ENCODE measurements at places on chromosomes 13 and 19.

DNA sequence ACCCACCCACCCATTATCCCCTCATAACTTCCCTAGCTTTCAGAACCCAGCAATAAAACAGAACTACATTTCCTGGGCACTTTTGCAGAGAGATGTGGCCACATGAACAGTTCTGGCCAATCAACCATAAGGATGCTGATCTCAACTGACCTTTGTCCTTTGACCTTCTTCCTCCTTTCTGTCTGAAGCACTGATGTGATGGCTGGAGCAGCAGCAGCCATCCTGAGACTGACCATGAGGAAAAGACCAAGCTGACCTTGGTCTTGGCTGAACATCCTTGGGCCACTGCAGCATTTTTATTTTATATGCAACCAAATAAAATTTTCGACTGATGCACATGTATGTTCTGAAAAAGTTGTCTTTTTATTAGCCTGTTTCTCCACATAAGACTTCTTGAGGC lies 33.1 kb upstream of the CACNA1A start:
- no peak for DNase-seq

DNA sequence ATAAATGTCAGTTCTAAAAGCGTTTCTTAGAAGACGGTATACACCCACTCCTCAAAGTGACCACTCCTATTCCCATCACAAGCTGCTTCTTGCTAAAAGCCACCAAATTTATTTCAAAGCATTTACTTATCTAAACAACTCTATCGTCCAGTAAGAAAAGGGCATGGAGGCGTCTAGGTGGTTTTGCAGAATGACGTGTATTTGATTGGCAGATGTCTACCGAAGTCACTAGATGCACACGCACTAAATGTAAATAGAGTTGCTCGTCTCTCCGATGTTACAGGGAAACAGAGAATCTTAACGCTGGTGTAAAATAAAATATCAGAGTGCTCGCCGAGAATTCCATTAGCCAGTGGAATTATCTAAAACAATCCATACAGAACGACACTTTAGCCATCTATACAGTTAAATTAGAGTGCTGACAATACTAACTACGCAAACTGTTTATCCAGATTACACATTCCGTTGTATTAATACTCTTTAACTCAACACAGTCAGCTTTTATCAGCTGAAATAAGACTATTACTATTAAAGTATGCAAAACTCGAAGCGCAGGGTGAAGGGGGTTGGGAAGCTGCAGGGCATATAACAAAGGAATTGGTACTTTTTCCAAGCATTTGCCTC lies 1.9 kb downstream of the KLF12 start:
- no peak for DNase-seq

GRCh38 chr13:113551081-113552000 lies 33.2 kb upstream of the TFDP1 start:
- DNase-seq: peak; percentile 47

DNA sequence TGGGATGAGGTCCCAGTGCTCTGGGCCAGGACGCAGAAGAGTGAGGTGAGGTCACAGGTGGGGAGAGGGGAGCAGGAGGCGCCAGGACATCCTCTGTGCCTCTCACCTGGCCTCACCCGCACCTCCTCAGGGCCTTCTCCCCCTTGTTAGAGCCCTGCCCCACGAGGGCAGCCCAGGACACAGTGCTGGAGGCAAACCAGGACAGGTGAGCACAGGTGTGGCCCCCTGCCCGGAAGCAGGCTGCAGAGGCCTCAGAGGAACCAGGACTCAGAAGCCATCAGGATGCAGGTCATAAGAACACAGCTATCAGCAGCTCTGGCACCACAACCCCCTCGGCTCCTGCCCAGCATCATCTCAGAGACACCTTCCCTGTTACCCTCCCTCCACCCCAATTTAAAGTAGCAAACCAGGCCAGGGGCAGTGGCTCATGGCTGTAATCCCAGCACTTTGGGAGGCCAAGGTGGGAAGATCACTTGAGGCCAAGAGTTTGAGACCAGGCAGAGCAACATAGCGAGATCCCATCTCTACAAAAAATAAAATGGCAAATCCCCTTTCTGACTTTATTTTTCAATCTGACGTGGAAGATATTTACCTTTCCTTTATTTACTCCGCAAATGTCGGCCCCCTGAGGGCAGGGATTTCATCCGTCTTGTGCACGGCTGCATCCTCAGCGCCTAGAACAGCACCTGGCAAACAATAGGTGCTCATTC lies at the start of gene CEACAM16:
TSS of gene CEACAM16 (plus strand) at position 660 of the 710 bp plus-strand sequence. CDS start 2,306 bp downstream, outside the sequence.
- no peak for DNase-seq

DNA sequence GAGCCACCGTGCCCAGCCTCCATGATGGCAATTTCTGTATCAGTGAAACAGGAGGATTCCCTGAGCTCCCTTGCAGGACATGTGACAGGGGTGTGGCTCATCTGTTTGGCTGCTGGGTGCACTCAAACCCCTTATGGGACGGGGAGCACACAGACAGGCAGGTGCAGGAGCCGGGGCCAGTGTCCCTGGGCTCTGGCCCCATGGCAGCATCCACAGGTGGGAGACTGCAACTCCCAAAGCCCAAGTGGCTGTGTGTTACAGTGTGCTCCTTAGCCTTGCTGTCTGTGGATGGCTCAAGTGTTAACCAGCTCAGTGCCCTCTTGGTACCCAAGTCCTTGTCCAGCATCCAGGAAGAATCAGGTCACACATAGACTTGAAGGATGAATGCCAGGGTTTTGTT lies 14.6 kb downstream of the MBD3L1 start:
- DNase-seq: no peak

DNA sequence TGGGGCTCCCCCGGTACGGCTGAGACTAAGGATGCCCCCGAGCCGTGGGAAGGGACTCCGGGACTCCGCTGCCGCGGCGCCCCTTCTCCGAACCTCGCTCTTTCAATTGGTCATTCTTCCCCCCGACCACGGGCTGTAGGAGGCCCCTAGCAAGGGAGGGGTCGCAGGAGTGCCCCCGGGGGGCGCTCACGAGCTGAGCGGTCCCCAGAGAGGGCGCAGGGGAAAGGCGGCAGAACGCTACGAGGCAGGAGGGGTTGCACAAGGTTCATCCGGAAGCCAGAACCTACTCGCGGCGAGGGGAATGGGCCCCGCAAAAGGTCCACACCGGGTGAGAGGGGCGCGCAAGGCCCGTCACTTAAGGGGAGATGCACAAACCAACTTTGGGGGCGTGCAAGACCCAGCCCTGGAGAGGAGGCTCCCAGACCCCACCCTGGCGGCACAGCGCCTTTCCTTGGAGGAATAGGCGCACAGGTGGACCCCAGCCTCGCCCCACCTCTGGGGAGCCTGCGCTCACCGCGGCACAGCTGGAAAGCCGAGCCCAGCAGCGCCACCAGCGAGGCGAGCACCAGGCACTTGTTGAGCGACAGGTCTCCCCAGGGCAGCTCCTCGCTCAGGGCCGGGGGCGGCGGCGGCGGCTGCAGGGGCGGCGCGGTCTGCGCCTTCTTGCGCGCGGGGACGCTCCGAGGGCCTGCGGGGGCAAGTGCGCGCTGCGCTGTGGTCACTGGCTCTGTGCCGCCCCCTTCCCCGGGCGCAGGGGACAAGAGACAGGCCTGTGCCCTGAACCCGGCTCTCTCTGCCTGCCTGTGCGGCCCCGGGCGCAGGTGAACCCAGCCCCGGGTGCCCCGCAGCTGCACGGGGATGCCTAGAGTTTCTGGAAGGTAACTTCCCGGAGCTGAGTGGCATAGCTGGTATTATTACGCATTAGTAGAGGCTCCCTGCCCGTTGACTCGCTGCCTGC lies 2.8 kb downstream of the JSRP1 start:
- DNase-seq: no peak

- no peak for DNase-seq
Observed at GRCh38 chr19:52739576-52739975, 4.7 kb upstream of the ZNF611 start.

GRCh38 chr19:3658004-3658869 lies 31.6 kb upstream of the CACTIN start:
- DNase-seq: no peak

- DNase-seq: no peak
Observed at GRCh38 chr13:44739120-44739519, 163.0 kb upstream of the TSC22D1 start.

- peak; percentile 77 for DNase-seq
Observed at GRCh38 chr19:12668932-12669269, 2.3 kb downstream of the WDR83 start.

GRCh38 chr13:39835253-39835652 lies 179.8 kb downstream of the COG6 start:
- no peak for DNase-seq

- no peak for DNase-seq
Observed at GRCh38 chr13:45811891-45812694, 39.5 kb downstream of the SIAH3 start.

DNA sequence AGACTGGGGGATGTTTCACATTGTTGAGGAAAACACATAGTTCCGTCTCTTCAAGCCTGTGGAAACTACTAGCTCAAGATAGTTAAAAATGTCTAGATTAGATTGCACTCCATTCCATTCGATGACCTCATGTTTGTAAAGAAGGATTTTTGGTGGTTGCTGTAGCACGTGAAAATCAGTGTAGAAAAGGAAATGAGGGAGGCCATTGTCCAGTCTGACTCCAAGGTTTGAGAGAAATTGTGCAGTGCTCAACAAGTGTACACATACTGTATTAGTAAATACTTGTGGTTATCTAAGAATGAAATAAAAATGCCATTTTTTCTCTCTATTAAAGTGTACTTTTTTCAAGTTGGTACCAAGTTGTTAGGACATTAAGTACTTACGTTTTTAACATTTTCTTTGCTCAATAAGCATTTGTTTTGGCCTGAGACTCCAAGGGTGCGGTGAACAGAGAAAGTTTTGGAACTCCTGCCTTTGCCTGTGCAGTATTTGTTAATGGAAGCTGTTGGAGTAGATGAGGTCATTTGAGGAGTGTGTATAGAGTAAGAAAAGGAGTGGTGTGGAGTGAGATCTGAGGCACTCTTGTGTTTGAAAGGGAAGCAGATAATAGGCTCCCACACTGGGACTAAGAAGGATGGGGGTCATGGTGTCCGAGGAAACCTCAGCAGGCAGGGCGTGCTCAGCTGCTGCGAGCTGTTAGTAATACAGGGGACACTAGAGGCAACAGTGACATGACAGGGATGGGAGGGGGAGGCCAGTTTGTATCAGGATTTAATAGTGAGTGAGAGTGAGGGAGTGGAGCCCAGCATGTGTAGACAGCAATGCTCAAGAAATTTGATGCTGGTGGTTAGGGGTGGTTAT lies 4.4 kb downstream of the WASF3 start:
- DNase-seq: no peak

DNA sequence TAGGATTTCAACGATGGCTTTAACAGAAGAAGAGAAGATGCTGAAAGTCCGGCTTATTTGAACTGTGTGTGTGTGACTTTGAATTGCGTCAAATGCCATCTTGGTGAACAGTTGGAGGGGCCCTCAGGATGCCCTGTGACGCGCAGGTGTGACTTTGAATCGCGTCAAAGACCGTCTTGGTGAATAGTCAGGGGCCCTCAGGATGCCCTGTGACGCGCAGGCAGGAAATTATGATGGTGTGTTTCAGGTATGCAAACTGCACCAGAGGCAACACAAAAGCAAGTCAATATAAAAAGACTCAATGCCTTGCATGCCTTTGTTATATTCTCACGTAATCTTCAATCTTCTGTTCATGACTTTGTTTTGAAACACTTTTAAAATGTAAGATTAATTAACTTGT lies 29.2 kb downstream of the ATP11A start:
- DNase-seq: no peak

DNA sequence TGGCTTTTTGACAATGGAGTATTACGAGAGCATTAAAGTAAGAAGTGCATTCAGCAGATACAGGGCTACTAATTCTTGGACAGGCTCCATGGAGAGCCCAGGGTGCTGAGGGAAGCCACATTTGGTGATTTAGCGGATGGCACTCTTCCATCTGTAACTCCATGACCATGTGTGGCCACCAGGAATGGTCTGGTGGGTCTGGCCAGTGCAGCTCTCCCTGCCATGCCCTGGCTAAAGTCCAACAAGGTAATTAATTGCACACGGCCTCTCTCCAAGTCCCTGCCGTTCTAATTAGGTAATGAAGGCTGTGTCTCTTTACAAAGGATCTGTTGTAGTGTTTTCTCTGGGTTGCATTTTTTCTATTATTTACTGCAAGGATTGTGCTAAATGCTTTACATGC lies 4.3 kb upstream of the ZFR2 start:
- DNase-seq: no peak

DNA sequence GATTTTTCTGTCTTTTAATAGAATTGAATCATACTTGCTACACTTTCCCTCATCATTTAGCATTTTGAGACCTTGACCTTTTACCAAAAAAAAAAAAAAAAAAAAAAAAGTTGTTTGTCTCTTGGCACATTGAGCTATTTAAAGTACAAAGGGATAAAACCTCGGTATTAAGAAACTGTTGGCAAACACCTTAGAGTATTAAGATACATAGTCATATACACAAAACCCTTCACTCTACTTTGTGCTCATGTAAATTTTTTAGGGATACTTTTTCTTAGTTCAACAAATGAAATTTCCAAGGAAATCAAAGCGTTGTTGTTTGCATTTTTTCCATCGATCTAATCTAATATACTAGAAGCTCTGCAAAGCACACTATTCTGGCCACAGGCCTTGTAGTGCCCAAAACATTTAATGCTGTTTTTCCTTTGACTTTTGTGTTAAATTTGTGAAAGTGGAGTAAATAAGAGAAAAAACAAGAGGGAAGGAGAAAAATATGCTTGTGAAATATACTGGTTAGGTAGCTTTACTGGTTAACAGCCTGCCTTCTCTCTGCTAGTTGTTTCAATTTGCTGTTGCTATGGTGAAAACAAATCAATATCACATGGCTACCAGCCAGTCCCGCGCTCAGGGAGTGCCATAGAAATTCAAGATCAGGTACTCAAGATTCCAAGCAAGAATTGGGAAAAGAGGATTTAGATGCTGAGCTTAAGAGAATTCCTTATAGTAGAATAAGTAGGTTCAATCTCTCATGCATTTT lies 2.6 kb downstream of the MBNL2 start:
- no peak for DNase-seq

GRCh38 chr19:1248786-1249297 lies 459 bp downstream of the MIDN start:
- peak; percentile 93 for DNase-seq

GRCh38 chr19:3893509-3894179 lies 13.2 kb downstream of the ATCAY start:
- DNase-seq: no peak

- no peak for DNase-seq
Observed at GRCh38 chr19:10137751-10138682, 18.3 kb upstream of the EIF3G start.

GRCh38 chr19:55080121-55080967 lies 4.7 kb downstream of the EPS8L1 start:
- DNase-seq: peak; percentile 91

DNA sequence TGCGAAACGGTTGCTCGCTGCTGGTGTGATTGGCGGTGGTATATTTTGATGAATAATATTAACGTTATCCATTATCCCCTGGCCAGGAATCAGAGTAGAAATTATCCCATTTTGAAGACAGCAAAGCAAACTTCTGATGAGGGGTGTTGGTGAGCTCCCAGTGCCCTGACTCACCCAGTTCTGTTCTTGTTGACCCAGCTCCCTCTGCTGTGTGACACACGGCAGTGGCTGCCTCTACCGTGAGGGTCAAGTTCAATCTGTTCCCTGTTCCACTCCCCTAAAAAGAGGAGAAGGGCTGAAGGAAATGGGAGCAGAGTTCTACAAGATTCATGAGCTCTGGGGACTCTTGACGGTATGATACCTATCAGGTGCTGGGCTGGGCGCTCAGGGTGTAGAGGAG lies 2.0 kb downstream of the CAMSAP3 start:
- DNase-seq: no peak

Measured in upper lobe of right lung (tissue), 1 donor.